ENCODE measurements at places on chromosomes 7 and 10.

- no peak for DNase-seq
Observed at GRCh38 chr10:131573707-131574106, 262.2 kb upstream of the TCERG1L start.

- no peak for DNase-seq
Observed at GRCh38 chr10:86127274-86127819, 239.2 kb downstream of the GRID1 start.

GRCh38 chr10:35910234-35910633 is 268.1 kb upstream of the FZD8 start:
- DNase-seq = no peak

GRCh38 chr7:82443036-82443546 is 486 bp downstream of the CACNA2D1 start:
- DNase-seq = peak; percentile 90

DNA sequence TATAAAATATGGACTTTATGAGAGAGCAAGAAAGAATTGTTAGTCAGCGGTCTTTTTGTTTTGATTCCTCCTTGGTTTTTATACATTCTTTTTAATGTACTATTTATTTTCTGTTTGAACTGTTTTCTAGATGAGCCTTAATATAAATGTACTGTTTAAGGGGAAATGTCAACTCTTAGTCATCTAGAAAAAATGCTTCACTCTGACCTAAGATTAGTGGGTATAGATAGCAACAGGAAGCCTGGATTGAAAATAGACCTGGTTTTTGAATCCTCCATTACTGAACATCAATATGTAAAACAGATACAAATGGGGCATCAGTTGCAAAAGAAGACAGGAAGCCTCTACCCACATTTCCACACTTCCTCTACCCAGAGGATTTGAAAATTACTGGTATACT is 87.8 kb downstream of the CHRM2 start:
- DNase-seq = no peak

- no peak for DNase-seq
Observed at GRCh38 chr10:29100505-29100904, 188.4 kb upstream of the LYZL1 start.

- DNase-seq = no peak
Observed at GRCh38 chr7:52758356-52758755, 277.1 kb upstream of the POM121L12 start.

DNA sequence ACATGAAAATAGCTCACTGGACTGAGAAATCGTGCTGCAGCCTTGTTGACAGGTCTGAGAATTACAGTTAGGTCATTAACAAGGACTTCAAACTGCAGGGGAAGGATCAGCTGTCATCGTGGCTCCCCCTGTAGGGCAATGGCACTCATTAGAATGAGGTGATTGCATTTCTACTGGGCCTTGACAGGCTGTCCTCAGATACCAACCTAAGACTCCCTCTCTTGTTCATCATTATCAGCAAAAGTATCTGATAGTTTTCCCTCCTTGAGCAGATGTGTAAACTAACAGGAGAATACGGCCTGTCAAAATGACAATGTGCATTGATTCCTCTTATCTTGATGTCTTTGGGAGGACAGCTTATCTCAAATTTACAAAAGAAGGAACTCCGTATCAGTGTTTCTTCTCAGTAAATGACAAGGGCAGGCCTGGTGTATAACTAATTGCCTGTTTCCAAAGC is 648.5 kb upstream of the LRRN3 start:
- DNase-seq = peak; percentile 68

DNA sequence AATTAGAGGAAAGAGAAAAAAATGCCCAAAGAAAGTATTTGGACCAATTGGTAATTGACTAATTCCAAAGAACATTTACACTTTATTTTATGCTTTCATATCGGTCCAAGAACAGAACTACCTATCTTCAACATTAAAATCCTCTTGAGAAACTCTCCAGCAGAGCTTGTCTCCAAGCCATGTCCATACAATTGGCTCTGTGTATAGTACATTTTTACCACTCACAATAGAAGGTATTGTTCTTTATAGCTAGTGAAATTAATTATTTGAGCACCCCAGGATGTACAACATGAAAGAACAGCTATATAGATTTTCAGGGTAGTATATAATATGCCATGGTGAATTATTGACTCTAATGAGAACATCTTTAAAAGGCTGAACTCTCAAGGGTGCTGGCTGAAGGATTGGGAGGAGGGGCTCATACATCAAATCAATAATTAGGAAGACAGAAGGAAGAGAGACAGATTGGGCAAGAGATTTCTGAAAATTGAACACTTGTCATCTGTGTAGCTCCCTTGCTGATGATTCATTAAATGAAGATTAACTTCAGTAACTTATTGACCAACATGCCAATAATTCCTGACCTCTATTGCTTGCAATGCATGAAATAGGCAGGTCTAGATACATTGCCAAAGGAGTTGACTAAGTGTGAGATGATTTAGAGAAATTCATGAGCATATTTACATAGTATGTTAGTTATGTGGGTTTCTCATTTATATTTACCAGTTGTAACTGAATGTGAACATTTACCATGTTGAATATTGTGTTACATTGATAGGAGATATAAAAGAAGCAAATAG is 249.7 kb downstream of the MTERF1 start:
- DNase-seq = peak; percentile 40

GRCh38 chr7:26451997-26452396 is 160.3 kb downstream of the SNX10 start:
- no peak for DNase-seq

DNA sequence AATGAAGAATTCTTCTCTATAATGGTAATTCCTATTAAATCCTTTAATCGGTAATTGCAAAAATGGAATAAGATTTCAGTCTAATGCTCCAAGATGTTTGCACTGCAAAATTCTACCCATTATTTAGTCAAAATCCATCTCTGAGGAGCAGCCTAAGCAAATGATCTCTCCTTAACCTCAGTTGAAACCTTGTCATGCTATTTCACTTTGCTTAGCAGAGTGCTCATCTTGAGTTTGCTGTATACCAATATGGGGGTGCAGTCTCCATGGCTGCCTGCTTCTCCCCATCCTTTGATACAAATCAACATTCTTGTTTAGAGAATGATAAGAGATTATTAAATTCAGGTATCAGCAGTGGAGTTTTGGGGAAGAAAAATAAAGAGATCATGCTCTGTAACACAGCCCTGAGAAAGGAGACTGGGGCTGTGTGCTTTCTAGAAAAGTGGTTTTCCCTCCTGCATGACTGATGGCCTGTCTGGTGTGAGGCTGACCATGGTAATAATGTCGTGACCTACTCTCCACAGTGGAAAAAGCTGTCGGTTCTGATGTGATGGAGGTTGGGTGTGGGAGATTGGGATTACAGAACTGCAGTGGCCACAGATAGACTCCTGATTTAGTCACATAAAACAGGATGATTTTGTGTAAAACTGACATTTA is 982.1 kb downstream of the NRG3 start:
- no peak for DNase-seq

DNA sequence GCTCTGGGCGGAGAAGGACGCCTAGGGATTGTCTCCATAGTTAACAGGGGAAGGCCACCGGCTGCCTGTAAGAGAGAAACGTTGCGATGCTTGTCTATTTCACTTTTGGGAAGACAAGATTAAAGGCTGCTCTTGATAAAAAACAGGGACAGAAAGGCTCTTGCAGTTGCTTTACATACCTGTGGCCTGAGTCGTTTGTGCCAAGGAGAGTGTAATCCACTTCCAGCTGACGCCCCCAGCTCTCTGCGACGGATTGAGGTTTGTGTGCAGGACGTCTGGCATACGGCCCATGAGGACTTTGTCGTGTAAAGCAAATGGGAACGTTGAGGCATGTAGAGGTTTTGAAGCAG is 1.1 kb downstream of the MAP3K8 start:
- DNase-seq = peak; percentile 80

DNA sequence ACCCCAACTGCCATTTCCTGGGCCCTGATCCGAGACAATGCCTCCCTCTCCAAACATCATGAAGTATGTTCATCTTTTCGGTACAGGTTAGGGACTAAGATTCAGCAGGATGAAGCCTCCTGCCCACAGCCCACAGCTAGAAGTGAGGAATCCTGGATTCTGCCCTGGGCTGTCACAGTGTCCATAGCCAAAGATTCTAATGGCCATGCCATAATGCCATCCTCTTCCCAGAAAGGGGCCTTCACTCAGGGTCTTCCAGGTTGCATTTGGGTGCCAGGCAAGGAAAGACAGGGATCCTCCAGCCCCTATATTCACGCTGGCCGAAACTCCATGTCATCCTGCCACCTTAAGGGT is 15.7 kb upstream of the ZMIZ1 start:
- no peak for DNase-seq

GRCh38 chr10:5862360-5862961 is 27.2 kb downstream of the ANKRD16 start:
- no peak for DNase-seq

DNA sequence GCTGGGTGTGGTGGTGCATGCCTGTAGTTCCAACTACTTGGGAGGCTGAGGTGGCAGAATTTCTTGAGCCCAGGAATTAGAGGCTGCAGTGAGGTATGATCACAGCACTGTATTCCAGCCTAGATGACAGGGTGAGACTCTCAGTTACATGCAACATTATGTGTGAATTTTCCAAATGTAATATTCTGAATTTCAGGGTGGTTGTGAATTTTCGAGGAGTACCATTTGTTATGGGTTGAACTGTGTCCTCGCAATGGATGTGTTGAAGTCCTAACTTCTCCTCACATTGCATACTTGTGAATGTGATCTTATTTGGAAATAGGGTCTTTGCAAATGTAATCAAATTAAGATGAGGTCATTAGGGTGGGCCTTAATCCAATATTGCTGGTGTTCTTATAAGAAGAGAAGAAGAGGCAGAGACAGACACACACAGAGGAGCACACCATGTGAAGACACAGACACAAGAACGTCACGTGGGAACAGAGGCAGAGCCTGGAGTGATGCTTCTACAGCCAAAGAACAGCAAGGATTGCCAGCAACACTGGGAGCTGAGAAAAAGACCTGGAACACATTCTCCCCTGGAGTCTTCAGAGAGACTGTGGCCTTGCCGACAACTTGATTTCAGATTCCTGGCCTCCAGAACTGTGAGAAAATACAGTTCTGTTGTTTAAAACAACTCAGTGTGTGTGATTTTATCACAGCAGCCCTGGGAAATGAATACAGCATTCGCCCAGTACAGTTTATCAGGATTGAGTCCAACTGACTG is 91.9 kb downstream of the ZNF783 start:
- peak; percentile 3 for DNase-seq

DNA sequence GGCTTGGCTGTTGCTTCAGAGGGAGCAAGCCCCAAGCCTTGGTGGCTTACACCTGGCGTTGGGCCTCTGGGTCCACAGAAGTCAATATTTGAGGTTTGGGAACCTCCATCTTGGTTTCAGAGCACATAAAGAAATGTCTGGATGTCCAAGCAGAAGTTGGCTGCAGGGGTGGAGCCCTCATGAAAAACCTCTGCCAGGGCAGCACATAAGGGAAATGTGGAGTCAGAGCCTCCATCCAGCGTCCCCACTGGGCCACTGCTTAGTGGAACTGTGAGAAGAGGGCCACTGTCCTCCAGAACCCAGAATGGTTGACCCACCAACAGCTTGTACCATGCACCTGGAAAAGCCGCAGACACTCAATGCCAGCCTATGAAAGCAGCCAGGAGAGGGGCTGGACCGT is 573.5 kb upstream of the ZWINT start:
- no peak for DNase-seq

DNA sequence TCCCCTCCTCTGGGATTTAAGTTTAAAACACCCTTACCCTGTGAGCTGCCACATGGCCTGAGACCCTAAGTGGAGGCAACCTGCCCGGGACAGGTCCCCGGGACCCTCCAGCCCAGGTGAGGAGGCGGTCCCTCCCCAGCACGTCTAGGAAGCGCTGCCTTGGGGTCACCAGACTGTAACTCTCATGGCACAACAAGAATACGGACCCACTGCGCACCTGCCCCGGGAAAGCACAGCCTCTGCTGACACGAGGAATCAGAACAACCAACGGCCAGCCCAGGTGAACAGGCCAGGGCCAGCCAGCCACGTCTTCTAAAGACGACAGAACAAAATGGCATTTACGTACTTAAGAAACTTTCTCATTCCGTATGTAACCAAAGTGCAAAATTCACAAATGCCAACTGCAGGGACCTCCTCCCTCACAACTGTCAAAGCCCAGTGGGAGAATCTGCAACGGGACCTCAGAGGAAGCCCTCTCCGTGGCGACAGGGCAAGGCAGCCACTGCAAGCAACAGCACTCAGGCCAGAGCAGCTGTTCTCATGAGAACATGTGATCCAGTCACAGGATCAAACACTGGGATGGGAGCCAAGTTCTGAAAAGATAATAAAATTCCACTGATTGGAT is 208.4 kb downstream of the DIP2C start:
- DNase-seq = no peak

DNA sequence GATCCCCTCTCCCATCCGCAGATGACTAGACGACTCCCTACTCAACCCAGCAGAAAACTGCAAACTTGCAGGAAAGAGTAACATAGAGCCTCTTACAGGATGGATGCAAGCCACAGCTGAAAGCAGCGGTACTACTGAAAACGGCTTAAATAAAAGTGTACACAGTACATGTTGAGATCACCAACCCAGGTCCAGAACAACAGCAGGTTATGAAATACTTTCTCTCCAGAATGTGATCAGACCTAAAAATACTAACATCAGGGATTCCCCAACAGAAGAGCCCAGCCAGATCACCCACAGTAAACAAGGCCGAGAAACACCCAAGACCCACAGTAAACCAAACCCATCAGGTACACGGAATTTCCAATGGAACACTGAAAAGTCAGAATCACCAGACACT is 13.2 kb downstream of the ATE1 start:
- no peak for DNase-seq

DNA sequence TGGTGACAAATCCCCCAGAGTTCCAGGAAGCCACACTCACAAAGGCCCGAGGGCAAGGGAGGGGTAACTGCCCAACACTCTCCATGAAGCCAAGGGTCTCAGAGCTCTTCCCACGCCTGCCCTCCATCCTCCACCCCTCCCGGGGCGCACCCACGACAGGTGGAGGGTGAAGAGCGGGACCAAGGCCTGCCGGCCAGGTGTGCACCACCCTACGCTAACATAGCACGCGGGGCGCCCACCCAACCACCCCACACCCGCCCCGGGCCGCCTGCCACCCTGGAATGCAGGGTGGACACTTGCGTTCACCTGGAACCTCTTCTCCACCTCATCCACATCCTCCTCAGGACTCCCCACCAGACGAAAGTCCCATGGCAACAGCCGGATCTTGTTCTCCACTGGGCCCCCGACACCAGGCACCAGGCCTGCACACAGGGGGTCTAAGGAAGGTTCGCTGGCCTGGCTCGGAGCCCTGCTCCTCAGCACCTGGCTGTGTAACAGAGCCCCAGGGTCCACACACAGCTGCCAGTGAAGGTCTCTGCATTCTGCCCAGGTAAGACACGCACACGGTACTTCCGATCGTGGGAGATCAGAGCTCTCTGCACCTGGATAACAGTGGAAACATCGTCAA is 32.7 kb downstream of the MAD1L1 start:
- no peak for DNase-seq

DNA sequence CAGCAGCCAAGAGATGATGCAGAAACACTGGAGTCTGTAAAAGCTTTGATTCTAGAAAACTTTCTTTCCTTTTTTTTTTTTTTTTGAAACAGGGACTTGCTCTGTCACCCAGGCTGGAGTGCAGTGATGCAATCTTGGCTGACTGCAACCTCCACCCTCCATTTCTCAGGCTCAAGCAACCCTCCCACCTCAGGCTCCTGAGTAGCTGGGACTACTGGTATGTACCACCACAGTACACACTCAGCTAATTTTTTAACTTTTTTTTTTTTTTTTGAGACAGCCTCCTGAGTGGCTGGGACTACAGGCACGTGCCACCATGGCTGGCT is 17.0 kb upstream of the BAG3 start:
- DNase-seq = no peak

- DNase-seq = no peak
Observed at GRCh38 chr7:100620804-100621203, 8.5 kb downstream of the MOSPD3 start.

All from eye (tissue), 1 donor.